ENCODE measurements at places on chromosomes 1 and 21.

- no peak for ATAC-seq
Observed at GRCh38 chr1:82266351-82266750, 465.6 kb downstream of the ADGRL2 start.

DNA sequence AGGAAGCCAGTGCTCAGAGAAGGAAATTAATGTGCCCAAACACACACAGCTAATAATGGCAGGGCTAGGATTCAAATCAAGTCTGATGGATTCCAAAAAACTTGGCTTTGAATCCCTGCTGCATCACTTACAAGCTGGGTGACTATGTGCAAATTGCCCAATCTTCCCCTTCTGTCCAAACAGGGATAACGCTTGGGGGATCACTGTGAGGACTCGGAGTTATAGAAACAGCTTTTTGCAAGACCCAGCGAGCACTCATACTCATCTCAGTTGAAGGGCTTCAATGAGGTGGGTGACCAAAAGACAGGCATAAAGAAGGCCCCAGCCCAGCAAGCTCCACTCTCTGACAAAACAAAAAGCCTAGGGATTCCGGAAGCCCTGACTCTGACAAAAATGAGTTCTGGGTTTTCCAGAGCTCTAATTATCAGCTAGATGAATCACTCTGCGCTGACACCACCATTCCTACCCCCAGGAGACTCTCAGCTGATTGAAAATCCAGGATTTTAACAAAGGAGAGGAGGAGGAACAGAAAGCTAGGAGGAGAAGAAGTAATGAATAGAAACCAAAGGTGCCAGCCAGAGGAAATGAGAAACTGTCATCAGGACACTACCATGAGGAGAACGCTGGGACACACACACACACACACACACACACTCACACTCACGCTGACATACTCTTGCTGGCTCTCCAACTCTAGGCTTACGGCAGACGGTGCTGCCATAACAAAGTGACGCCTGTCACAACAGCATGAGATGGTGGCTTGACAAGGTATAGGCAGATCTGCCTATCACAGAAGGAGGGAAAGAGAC is 1.6 kb upstream of the STK40 start:
- no peak for ATAC-seq

- ATAC-seq = no peak
Observed at GRCh38 chr1:160362168-160362957, 4.5 kb upstream of the NHLH1 start.

DNA sequence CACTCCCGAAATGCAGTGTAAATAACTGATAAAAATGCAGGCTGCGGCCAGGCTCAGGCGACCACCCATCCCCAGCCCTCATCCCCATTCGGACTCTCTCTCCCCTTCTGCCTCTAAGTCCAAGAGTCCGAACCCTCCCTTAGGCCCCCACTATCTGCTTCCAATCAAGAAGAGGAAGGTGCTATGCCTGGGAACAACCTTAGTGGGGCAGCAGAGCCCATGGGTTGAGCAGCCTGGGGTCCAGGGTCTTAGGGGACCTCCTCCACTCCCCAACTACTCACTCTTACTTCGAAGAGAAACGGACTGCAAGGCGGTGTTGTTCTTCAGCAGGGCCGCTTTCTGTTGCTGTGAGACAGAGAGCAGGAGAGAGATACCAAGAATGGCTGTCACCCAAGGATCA is 12.2 kb downstream of the ARHGEF2 start:
- no peak for ATAC-seq

GRCh38 chr21:20882462-20883407 is 115.5 kb upstream of the NCAM2 start:
- ATAC-seq = no peak
